ENCODE measurements at places on chromosomes 16 and 17.

DNA sequence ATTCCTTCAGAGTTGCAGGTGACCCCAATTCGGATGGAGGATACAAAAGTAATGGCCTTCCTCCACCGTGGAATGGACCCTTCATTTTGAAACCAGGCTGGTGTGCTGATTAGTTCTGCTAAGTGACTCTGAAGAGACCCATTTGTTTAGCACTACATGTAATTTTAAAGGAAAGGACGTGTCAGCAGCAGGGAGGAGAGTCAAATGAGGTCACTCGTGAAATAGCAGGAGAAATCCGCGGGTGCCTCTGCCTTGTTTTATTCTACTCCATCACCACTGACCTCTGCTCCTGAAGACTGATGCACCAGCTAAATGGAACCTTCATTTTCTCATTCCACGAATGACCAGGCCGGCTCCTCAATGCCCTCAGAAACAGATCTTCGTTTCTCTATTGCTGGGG is 589.2 kb downstream of the CDH11 start:
- no peak for DNase-seq

DNA sequence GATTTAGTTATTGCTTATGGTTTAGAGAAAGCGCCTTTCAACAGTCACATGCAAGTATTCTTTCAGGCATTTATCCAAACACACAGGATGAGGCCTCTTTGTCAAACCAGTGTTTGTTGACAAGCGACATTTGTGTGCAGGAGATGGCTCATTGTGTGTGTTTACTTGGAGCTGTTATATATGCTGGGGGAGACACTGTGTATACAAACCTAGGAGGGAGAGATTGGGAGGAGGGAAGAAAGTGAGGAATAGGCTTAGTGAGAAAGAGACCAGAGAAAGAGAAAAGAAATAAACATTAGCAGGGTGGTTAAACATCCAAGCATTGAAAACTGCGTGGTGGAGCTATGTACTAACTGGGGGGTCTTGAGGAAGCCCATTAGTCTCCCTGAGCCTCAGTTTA is 437.6 kb downstream of the MAF start:
- DNase-seq: no peak

DNA sequence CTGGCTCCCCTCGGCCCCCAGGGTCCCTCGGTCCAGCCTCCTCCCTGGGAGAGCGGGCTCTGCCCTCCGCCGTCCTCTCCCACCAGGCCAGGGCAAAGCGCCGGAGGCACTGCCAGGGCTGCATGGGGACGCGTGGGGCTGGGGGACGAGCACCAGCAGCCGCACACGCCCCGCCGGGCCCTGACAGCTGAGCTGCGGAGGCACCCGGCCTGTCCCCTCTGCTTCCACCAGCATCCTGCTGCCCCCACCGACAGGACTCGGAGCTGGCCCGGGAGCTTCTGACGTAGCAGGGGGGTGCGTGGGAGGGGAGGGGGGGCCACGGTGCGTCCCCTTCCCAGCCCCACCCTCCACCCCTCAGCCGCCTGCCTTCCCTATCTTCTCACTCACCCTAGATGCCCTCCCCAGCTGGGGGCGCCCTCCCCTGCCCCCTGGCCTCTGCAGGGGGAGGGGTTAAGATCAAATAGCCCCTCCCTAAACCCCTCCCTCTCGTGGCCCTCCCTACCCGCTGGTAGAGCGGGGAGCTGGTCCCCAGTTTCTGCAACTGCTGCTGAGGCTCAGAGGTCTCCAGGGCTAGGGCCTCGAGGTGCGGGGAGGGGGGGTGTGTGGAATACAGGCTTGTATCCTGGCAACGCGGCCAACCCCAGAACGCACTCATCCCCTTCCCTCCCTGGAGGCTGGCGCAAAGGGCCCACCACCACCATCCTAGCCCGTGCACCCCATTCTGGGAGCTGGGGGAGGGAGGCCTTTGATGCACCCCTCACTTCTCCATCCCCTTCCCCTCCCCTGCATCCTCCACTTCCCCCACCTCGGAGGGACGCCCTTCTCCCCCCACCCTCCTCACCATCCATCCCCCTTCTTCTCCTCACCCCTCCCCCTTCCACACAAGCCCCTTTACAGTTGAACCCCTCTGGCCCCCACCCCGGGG is 1.0 kb downstream of the SRCIN1 start:
- DNase-seq: no peak

DNA sequence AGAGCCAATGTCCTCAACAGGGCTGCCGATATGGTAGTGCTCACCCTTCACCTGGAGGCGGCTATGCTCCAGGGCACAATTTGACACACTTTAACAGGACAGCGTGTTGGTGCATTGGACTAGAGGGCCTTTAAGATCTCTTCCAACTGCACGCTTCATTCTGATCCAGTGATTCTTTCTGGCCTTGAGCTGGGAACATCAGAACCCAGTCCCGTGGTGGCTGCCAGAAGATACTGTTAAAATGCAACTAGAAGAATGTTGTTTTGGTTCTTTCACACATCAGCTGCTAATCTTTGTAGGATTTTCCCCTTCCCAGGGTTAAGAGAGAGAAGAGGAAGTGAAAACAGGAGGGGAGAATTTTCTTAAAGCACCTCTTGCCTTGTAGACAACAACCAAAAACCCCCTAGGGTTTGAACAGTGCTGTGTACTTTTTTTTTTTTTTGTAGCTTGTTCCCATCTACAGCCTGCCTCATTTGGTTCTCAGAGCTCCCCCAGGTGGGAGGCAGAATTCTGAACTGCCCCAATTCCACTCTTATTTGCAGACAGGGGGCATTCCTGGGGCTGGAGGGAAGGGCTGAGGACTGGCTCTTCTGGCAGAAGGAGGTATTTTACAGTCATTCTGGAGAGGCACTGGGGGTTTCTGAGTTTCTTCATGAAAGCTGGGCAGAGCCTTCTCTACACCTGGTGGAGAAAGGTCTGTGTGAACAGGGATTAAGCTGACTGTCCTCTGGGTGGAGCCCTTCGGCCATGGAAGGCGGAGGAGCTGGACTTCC is 32.4 kb downstream of the SMARCE1 start:
- no peak for DNase-seq

- DNase-seq: peak; percentile 34
Measured at GRCh38 chr16:63361032-63361624, 1324.9 kb upstream of the CDH8 start.

- no peak for DNase-seq
Measured at GRCh38 chr17:57329380-57330214, 73.3 kb downstream of the MSI2 start.

DNA sequence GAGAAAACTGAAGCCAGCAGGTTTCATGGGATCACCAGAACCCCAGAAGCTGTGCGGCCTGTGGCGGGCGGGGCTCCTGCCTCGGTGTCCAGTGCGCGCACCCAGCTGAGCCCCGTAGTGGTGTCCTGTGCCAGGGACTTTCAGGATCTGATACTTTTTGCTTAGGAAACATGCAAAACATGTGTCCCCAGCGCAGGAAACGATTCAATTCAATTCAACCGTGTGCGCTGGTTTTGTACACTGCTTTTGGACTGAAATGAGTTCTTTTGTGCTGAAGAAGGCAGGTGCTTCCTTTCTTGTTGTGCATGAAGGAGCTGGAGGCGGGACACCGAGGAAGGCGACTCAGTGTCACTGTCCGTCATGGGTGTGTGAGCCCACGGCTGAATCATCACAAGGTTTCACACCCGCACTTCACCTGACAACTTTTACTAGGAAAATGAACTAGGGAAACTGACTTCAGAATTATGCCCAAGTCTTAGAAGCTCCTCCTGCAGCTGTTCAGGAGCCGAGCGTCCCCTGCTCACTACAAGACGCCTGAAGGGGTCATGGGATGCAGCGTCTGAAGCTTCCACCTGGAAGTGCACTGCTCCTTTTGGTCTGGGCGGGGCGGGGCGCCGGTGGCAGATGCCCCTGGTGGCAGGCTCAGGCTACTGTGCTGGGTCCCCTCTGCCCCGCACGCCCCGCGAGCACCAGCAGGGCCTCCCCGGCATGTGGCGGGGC is 31.4 kb upstream of the ZNF750 start:
- DNase-seq: no peak

- no peak for DNase-seq
Measured at GRCh38 chr16:69083306-69083941, 22.0 kb upstream of the HAS3 start.

DNA sequence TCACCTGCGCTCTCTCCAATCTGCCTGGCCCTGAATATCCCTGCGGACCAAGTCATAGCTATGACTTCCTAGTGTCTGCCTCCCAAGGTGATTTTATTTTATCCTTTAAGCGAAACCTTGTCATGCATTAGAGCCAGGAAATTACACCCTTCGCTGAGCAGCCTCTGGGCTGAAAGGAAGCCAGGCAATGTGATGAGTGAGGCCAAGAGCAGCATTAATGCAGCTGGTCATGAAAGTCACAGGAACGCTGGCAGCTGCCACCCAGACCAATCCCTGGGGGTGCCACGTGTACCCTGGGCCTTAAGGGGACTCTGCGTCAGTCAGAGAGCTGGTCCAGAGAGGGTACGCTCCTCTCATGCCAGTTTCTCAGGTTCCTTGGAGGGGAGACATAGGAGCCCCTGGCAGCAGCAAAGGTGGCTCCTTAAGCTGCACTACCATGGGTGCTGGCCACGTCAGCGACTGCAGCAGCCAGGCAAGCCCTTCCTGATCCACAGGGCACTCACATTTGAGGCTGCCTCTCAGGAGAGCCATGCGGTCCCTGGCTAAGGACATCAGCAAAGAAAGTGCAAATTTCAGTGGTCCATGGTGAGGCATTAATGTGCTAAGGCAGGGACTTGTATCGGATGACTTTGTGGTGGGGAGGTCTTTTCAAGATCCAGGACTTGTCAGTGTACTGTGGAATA is 42.7 kb upstream of the WSCD1 start:
- DNase-seq: no peak

GRCh38 chr16:77961814-77962213 is 60.5 kb upstream of the CLEC3A start:
- DNase-seq: no peak

GRCh38 chr17:79631640-79632431 is 21.0 kb upstream of the RBFOX3 start:
- no peak for DNase-seq

DNA sequence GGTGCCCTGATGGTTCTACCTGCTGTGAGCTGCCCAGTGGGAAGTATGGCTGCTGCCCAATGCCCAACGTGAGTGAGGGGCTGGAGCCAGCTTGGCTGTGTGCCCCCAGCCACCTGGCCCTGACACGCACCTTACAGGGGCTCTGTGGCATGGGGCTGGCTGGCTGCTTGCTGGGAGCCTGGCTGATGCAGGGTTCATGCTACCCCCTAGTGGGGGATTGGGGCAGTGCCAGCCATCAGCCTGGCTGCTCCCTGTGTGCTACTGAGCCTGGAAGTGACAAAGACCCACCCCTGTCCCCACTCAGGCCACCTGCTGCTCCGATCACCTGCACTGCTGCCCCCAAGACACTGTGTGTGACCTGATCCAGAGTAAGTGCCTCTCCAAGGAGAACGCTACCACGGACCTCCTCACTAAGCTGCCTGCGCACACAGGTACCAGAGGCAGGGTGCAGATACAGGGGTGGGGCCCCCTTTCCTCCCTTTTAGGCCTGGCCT is 5.7 kb downstream of the GRN start:
- DNase-seq: peak; percentile 40

- no peak for DNase-seq
Measured at GRCh38 chr16:57997176-57997527, 3.3 kb downstream of the ZNF319 start.

DNA sequence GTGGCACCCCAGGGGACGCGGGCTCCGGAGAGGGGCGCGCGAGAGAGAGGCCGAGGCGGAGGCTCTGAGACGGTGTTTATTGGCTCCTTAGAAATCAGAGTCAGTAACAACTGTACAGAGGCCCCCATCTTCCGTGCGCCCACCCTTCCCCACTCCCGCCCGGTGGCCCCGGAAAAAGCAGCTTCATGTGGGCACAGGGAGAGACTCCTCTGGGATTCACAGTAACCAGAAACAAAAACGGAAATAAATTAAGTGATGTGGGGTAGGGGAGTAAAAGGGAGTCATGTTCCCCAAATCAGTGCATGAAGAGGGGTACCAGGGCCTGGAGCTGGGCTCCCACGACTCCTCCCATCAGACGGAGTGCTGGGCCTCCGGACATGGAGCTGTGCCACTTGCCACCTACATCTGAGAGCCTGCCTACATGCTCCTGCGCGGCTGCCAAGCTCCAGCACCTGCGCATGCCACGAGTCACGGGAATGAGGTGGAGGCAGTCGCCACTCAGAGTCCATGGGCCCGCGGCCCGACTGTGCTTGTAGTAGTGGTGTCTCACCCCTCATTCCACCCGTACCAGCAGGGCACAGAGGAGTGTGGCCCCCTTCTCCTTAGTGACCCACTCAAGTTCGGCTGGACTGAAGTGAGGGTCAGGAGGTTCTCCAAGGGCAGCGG is 543 bp upstream of the GPS2 start:
- DNase-seq: no peak

DNA sequence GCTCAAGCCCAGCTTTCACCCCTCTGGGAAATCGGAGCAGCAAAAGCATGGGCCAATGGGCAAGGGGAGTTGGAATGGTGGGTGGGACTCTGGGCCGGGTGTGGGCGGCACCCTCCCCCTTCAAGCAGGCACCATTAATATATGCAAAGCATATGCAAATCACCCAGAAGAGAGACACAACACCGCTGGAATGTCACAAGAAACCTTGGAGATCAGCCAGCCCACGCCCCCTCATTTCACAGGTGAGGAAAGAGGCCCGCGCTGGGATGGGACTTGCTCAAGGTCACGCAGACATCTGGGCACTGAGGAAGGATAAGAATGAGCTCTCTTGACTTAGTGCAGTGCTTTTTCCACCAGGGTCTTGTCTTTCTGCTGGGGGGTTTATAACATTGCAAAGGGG is 4.8 kb downstream of the SRCIN1 start:
- no peak for DNase-seq

GRCh38 chr17:557371-557770 is 157.3 kb downstream of the VPS53 start:
- DNase-seq: no peak

GRCh38 chr16:84847564-84848355 is 28.0 kb downstream of the CRISPLD2 start:
- DNase-seq: no peak

DNA sequence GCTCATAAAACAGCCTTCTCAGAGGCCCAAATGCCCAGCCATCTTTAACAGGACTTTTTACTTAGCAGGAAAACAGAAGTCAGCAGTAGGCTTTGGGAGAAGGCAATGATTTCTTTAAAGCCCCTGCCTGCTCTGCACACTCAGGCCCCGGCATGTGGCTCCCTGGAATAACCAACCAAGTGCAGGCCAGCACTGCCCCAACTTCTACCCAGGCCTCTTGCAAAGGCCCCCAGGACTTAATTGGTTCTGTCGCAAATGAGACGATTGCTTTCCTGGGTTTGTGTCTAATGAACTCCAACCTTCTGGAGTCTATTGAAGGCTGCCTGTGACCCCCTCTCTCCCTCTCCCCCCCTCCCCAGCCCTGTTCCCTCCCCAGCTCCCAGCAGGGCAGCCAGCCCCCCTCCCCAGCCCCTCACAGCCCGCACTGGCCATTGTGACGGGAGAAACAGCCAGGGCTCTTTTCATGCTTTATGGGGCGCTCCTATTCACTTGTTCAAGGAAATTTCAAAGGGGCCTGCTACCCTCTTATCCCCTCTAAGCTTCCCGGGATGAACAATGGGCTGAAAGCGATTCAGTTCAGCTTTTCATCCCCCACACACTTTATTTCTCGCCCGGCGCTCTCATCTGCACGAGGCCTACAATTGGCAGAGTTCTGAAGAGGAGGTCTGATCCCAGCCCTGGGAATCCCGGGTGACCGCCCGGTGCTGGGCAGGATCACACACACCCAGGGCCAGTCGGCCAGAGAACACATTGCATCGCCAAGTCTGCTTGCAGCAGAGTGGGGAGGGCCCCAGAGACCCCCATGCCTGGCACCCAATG is 15.5 kb downstream of the AXIN2 start:
- no peak for DNase-seq

Data from NCI-H2171 (cell line).